ENCODE measurements at places on chromosomes 6 and 20.

DNA sequence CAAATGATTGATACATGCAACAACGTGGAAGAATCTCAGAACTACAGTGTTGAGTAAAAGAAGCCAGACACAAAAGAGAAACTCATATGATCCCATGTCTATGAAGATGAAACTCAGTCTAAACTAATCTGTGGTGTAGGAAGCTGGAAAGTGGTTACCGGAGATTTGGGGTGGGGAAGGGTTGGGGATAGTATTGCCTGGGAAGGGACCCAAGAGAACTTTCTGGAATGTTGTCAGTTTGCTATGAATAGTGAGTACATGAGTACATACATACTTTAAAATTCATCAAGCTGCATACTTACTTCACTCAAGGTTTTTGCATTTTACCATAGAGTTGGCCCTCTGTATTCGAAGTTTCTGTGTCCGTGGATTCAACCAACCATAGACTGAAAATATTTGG, 106.0 kb downstream of the SAMD5 start:
- no peak overlapping the region for H3K4me3 ChIP-seq
- no peaks in the 10 kb centered on the region for H3K4me1 ChIP-seq
- no peaks in the 10 kb centered on the region for H3K36me3 ChIP-seq
- no peak overlapping the region for H3K27ac ChIP-seq

- H3K27ac ChIP-seq: no peak overlapping the region
- no peaks in the 10 kb centered on the region for H3K4me1 ChIP-seq
- no peak for DNase-seq
- no peaks in the 10 kb centered on the region for H3K36me3 ChIP-seq
Measured at GRCh38 chr20:54257071-54257816, 49.4 kb downstream of the PFDN4 start.

- H3K27me3 ChIP-seq: peaks cover 7% of the 10 kb centered on the region
- peaks cover under 1% of the 10 kb centered on the region for H3K36me3 ChIP-seq
- no peak overlapping the region for H3K27ac ChIP-seq
- H3K4me1 ChIP-seq: peaks cover 4% of the 10 kb centered on the region
- no peak for DNase-seq
- no peak overlapping the region for H3K4me3 ChIP-seq
Measured at GRCh38 chr6:53493635-53494025, 51.3 kb downstream of the GCLC start.

DNA sequence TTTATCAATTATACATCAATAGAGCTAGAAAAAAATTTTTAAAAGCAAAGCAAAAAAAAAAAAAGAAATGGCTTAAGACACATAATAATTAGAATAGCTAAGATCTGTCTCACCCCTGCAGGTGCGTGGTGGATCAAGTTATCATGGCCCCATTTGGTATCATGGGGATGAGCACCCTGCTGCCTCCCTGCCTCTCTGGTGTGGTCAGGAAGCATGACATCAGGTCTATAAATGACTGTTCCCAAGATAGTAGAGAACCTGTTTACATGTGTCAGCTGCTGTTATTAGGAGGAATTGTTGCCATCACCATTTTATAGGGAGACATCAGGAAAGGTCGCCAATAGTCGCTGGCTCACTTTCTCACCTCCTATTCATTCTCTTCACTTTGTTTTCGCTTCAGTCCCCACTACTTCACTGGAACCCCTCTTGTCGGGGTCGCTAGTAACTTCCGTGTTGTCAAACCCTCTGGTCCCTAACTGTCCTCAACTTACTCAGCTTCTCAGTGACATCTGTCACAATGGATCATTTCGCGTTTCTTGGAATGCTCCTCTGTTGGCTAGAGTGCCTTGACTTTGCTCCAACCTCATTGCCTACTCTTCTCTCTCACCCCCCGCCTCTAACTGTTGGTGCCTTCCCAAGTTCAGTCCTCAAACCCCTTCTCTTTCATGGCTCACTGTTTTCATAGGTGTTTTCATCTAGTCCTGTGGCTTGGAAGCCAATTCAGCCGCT, 4.7 kb downstream of the DNTTIP1 start:
- DNase-seq: no peak
- peaks cover 5% of the 10 kb centered on the region for H3K36me3 ChIP-seq
- no peak overlapping the region for H3K4me3 ChIP-seq

- peaks cover 10% of the 10 kb centered on the region for H3K36me3 ChIP-seq
- peaks cover 15% of the 10 kb centered on the region for H3K4me1 ChIP-seq
- H3K27ac ChIP-seq: peak overlapping the region; percentile 53
- H3K27me3 ChIP-seq: no peaks in the 10 kb centered on the region
- DNase-seq: no peak
- H3K4me3 ChIP-seq: peak overlapping the region; percentile 3
Measured at GRCh38 chr6:142187209-142187608, 40.1 kb downstream of the VTA1 start.

DNA sequence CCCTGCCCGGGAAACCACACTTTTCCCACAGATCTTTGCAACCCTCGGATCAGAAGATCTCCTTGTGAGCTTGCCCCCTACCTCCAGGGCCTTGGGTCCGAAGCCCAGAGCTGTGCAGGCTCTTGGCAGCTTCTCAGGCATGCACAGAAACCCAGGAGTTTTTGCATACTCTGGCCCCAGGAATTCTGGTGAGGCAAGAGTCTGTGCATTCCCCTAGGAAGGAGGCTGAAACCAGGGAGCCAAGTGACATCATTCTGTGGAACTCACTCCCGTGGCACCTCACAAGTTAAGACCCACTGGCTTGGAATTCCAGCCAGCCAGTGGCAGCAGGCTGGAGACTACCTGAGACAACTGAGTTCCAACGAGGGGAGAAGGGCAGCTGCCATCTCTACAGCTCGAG, 100.1 kb downstream of the TNFRSF21 start:
- no peak for DNase-seq
- H3K27ac ChIP-seq: no peak overlapping the region
- no peak overlapping the region for H3K4me3 ChIP-seq
- H3K4me1 ChIP-seq: no peaks in the 10 kb centered on the region
- H3K27me3 ChIP-seq: no peaks in the 10 kb centered on the region
